Memory B cell (primary cell): ENCODE measurements at places on chromosomes 12 and 14.

DNA sequence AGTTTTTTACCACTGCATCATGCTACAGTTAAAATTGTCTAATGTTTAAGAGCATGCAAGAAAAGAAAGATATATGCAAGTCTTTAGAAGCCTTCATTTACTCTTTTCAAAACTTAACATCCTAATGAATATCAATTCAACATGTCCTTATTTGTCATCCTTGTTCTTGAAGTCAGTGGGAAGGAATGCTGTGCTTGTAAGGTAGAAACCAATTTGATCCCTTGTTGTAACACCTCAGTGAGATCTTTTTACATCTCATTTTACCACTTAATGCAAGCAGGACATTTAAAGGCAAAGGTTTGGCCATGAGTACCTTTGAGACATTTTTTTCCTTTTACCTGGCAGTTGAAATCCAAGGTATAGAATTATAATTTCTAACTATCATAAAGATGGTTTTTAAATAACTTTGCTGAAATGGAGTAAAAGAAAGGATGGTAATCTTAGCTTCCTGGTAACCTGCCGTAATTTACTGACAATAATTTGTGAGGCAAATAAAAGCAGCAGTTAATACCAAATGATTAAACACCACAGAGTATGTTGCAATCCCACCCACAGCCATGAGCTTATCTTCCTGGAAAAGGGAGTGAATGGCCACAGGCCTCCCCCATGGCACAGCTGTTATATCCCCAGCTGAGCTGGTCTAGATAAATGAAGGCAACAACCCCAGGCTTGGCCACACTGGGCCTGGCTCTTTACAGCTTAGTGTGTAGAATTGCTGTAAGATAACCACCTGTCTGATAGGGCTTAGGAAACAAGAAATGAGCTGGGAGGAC lies 33.2 kb upstream of the STRN3 start:
- no peak for DNase-seq

DNA sequence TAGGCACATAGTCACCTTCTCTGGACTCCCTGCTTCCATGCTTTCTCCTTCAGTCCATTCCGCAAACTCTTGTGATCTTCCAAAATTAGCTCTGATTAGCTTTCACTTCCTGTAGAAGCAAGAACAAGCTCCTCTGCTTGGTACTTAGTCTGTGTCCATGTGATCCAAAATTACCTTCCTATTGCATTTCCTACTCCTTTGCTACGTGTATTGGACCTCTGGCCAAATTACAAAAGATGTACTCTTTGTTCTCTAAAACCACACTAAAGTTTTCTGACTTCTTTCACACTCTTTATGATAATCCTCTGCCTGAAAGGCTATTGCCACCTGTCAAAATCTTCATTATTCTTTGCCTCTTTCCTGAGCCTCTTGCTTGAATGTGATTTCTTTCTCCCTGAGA lies 786 bp upstream of the TSFM start:
- DNase-seq = no peak

GRCh38 chr12:104985206-104985605 lies 910 bp upstream of the NOPCHAP1 start:
- no peak for DNase-seq

DNA sequence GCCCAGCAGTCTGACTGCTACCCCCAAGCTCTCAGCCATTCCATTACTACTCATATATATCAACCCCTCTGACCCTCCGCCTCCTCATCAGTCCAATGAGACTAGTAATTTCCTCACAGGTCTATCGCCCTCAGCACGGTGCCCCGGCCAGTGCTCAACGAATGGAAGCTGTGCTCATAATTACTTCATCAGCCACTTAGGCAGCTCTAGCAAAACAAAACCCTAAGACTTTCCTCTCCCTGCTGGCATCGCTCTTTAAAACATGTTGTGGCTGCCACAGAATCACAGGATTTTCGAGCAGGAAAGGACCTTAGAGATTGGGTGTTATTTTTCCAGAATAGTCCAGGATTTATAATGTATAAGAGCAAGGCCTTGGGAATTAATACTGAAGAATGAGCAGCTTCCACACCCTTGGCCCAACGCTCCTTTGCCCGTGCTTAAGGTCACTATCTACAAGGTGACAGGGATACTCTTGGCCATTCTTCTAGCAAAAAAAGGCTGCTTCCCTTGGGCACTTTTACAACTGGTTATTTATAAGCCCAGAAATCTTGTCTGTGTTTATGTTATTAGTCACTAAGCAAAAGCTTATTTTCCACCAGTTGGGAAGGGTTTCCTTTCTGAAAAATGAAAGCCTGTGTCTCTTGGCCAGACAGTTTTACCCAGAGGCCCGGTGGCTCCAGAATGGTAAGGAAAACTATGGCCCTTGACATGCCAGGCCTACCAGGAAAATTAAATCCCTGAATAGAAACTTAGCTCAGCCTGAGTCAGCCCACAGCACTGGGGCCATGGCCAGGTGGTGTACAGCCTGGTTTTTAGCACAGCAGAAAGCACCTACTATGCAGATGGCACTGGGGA lies 47.9 kb downstream of the NUAK1 start:
- no peak for DNase-seq

DNA sequence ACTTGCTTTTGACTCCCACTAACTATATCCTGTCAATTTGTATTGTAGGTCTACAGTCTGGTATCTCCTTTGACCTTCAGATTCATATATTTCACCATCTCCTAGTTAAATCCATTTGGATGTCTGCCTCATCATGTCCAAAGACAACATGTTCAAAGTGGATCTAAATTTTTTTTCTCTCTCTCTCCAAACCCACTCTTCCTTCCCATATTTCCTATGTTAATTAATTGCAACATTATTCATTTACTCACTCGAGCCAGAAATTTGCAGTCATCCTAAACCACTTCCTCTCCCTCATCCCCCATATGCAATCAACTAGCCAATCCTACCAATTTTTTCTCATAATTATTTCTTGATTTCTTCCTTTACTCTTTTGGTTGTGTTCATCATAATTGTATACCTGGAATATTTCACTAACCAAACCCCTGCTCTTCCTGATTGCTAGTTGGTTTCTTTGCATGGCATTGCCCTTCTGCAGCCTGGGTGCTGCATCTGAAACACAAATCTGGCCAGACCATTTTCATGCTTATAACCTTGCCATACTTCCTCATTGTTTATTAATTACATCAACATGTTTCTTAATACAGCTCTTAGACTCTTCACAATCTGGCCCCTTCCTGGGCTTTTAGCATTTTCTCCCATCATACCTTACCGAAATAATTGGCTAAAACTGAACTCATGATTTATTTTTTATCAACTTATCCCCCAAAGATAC lies 442.2 kb downstream of the ADAMTS20 start:
- no peak for DNase-seq

DNA sequence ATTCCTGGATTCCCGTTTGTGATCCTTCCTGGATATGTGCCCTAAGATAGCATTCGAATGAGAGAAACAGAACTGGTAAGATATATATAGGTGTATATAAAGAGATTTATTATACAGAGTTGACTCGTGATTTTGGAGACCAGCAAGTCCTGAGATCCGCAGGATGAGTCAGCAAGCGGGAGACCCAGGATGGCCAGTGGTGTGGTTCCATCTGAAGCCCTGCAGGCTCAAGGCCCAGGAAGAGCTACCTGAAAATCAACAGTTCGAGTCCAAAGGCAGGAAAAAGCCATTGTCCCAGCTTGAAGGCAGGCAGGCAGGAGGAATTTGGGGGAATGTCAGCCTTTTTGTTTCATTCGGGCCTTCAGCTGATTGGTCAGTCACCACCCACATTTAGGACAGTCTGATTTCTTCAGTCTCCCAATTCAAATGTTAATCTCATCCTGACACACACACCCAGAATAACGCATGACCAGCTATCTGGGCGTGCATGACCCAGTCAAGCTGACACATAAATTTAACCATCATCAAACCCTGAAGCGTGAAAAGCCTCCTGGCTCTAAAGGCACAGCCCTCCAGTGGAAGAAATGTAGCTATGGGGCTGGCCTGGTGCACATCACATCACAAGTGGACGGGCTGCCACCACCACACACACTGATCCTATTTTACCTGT lies 44.3 kb downstream of the TUNAR start:
- no peak for DNase-seq

DNA sequence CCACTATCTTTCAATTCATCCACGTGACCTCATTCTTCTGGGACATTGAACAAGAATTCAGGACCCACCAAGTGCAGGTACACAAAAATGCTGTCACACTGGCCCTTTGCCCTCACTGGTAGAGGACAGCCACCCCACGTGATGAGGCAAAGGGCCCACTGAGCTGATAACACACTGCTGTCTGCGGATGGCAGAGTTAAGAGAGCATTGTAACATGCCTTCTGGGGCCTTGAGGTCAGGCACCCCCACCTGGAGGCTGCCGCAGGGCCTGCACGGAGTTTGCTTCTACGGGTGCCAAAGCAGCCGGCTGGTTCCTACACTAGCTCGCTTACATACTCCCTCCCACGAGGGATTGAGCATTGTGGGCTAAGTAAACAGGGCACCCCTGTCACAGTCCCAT lies 101.0 kb downstream of the LRIG3 start:
- no peak for DNase-seq
